ENCODE measurements at places on chromosomes 5 and 9.

GRCh38 chr9:117293206-117294114 lies 121.4 kb downstream of the ASTN2 start:
- DNase-seq = no peak

DNA sequence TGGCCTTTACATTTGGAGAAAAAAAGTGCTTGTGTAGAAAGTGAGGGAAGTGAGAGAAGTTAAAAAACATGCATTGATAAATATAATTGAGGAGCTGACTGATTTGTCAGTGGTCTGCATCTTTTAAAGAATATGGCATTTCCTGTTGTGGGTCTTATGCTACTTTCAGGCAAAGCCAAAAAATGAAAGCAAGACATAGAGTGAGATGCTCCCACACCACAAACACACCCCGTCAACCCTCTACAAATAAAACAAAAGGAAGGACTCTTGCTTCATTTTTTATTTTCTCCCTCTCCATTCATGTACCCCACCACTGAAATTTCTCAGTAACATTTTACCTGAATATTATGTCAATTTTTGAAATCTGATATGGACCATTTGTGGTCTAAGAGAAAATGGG lies 22.1 kb upstream of the PLCXD3 start:
- DNase-seq = no peak

GRCh38 chr5:53932351-53932750 lies 371.9 kb downstream of the NDUFS4 start:
- DNase-seq = no peak

DNA sequence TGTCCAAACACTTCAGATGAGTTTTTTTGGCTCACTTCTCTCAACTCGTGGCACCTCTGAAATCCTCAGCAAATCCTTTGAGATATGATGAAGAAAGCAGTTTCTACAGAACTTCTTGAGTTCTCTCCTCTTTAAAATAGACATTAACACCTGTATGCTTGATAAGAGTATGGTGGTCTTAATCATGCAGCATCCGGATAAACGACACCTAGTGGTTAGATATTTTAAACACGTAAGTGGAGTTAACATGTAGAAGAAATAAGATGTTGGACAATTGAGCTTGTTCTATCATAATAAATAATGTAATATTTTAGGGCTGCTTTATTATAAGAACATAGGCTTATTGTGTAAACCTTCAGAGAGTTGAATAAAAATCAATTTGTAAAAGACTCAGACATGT lies 324.8 kb downstream of the CYLC2 start:
- DNase-seq = no peak

- DNase-seq = peak; percentile 16
These were observed 57.7 kb upstream of the MEF2C start for GRCh38 chr5:88940713-88941112.

- no peak for DNase-seq
These were observed 46.2 kb downstream of the CFAP77 start for GRCh38 chr9:132456241-132456640.

GRCh38 chr9:99556998-99557397 lies 264.7 kb upstream of the NR4A3 start:
- no peak for DNase-seq

- DNase-seq = no peak
These were observed 211.9 kb downstream of the ACTL7B start for GRCh38 chr9:108643731-108644510.
